ENCODE measurements at places on chromosomes 12 and 14. TPM values are rescaled to one million over a fixed set of nuclear protein-coding genes. Genes with fewer than 3 reads are reported as not detected.

TMBIM4 gene
- total RNA-seq = 144 TPM

GRCh38 chr14:44620121-44621019 is 113.3 kb upstream of the FSCB start:
- H3K27me3 ChIP-seq = no peaks in the 10 kb centered on the region
- H3K36me3 ChIP-seq = no peaks in the 10 kb centered on the region
- no peak overlapping the region for H3K27ac ChIP-seq
- no peak for DNase-seq

GRCh38 chr12:15011162-15011561 is 38.3 kb downstream of the PDE6H start:
- DNase-seq = no peak
- H3K4me3 ChIP-seq = no peak overlapping the region
- no peaks in the 10 kb centered on the region for H3K4me1 ChIP-seq
- H3K36me3 ChIP-seq = no peaks in the 10 kb centered on the region
- no peaks in the 10 kb centered on the region for H3K27me3 ChIP-seq
- no peak overlapping the region for H3K27ac ChIP-seq

DNA sequence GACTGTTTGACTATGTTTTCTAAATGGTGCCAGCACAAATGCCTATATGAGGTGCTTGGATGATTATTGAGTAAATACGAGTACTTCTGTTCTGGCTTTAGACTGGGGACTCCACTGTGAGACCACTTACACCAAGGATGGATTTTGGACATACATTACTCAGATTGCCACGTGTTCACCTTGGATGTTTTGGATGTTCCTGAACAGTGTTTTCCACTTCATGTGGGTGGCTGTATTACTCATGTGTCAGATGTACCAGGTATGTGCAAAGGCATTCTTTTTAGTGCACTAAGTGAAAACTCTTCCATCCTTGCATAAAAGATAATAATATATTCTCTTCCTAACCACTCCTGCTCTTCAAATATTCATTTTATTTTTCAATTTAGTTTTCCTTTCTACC is 30.7 kb downstream of the CSRP2 start:
- H3K4me1 ChIP-seq = no peaks in the 10 kb centered on the region
- no peak overlapping the region for H3K27ac ChIP-seq
- H3K36me3 ChIP-seq = peaks cover 23% of the 10 kb centered on the region
- H3K27me3 ChIP-seq = no peaks in the 10 kb centered on the region
- no peak overlapping the region for H3K4me3 ChIP-seq

ADAM20 gene
- total RNA-seq = 0.86 TPM

GRCh38 chr12:120775862-120776552 is 50.4 kb downstream of the ACADS start:
- no peaks in the 10 kb centered on the region for H3K4me1 ChIP-seq
- no peaks in the 10 kb centered on the region for H3K27me3 ChIP-seq
- no peak overlapping the region for H3K4me3 ChIP-seq
- no peak overlapping the region for H3K27ac ChIP-seq

- H3K27me3 ChIP-seq = no peaks in the 10 kb centered on the region
- peaks cover 5% of the 10 kb centered on the region for H3K4me1 ChIP-seq
- no peaks in the 10 kb centered on the region for H3K36me3 ChIP-seq
- DNase-seq = no peak
- no peak overlapping the region for H3K27ac ChIP-seq
- no peak overlapping the region for H3K4me3 ChIP-seq
Measured at GRCh38 chr12:92276276-92276675, 130.6 kb upstream of the BTG1 start.

DNA sequence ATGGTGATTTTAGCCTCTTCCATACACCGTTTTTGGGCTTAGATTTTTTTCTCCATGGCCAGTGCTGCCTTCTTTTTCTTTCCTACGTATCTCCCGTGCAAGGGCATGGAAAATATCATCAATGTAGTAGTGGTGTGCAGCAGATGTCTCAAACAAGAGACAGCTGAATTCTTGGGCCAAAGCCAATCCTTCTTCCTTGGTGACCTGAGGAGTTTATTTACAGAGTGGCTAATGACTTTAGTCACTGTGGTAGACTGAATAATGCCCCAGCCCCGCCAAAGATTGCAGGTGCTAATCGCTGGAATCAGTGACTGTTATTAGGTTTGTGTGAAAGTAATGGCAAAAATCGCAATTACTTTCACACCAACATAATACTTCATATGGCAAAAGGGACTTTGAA is 235.5 kb upstream of the NOS1 start:
- H3K4me1 ChIP-seq = no peaks in the 10 kb centered on the region
- H3K27ac ChIP-seq = no peak overlapping the region
- H3K36me3 ChIP-seq = no peaks in the 10 kb centered on the region
- DNase-seq = no peak
- H3K27me3 ChIP-seq = no peaks in the 10 kb centered on the region
- no peak overlapping the region for H3K4me3 ChIP-seq

SYT10 gene
- 0.12 TPM for total RNA-seq

GRCh38 chr12:109120557-109120956 is 4.2 kb downstream of the ACACB start:
- H3K36me3 ChIP-seq = no peaks in the 10 kb centered on the region
- H3K27ac ChIP-seq = peak overlapping the region; percentile 35
- H3K4me3 ChIP-seq = no peak overlapping the region
- H3K4me1 ChIP-seq = peaks cover 11% of the 10 kb centered on the region
- DNase-seq = no peak

GRCh38 chr14:103867523-103867953 is 20.2 kb upstream of the PPP1R13B start:
- H3K4me3 ChIP-seq = no peak overlapping the region
- no peaks in the 10 kb centered on the region for H3K36me3 ChIP-seq
- H3K4me1 ChIP-seq = peaks cover 12% of the 10 kb centered on the region

DNA sequence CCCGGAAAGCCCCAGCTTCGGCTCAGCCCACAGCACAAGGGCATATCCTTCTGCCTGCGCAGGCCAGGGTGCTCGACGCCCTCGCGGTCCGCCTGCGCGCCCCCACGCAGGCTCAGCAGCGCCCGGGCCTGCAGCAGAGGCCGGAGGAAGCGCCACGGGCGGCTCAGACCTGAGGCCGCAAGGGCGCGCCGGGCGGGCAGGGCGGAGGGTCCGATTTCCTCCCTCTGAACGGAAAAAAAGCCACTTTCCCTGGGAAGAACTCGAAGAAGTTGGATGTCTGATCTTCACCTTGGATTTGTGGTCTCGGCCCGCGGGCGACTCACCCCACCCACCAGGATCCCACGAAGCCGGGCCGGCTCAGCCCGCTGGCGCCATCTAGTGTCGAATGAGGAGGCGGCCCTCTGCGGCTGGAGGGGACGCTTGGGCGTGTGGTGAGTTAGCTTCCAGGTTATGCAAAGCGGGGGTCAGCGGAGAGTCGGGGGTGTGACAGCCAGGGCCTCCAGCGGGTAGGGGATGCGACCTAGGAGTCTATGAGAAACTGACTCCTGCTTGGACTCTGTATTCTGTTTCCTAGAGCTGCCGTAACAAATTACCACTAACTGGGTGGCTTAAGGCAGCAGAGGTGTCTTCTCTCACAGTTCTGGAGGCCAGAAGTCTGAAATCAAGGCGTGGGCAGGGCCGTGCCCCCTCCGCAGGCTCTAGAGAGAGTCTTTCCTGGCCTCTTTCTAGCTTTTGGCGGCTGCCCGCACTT is 40.0 kb upstream of the SRSF5 start:
- no peaks in the 10 kb centered on the region for H3K36me3 ChIP-seq
- peaks cover 4% of the 10 kb centered on the region for H3K4me1 ChIP-seq
- no peaks in the 10 kb centered on the region for H3K27me3 ChIP-seq
- H3K27ac ChIP-seq = peak overlapping the region; percentile 15
- H3K4me3 ChIP-seq = no peak overlapping the region

GRCh38 chr12:47751561-47751960 is 7.1 kb downstream of the RAPGEF3 start:
- no peak overlapping the region for H3K27ac ChIP-seq
- H3K27me3 ChIP-seq = no peaks in the 10 kb centered on the region
- DNase-seq = no peak
- peaks cover 24% of the 10 kb centered on the region for H3K36me3 ChIP-seq

- H3K4me1 ChIP-seq = no peaks in the 10 kb centered on the region
- no peaks in the 10 kb centered on the region for H3K27me3 ChIP-seq
- no peak overlapping the region for H3K4me3 ChIP-seq
- no peak for DNase-seq
- H3K36me3 ChIP-seq = no peaks in the 10 kb centered on the region
Measured at GRCh38 chr12:114975640-114976310, 291.8 kb upstream of the TBX3 start.

DNA sequence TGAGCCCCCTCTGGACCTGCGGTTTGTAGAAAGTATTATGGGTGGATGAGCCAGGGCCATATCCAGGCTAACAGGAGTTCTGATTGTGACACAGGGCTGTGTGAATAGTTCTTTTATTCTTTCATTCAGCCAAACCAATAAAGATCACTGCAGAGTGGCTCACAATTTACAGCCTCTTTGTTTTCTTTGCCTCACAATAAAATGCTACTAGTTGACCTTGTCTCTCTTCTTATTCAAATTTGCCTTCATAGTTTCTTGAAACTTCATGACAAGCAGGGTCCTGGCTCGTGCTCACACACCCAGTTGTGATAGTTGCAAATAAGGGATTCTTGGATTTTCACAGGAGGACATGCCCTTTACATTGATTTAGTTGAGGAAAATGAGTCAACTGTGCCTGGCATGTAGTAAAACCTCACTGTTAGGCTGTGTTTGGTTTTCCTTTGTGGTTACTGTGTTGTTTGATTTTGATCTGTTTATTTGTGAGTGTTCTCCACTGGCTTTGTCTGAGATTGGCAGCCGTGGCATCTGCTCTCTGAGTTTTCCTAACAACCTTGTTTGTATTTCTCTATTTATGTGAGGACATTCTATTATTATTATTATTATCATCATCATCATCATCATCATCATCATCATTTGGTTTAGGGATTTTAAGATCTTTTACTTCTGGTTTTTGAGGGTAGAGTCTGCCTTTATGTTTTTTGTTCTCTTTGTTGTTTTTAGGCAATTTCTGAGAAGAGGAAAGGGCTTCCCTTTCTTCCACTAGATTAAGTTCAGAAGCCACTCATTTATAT is 2.7 kb upstream of the KRT6B start:
- no peak for DNase-seq
- no peak overlapping the region for H3K4me3 ChIP-seq
- no peaks in the 10 kb centered on the region for H3K36me3 ChIP-seq
- no peak overlapping the region for H3K27ac ChIP-seq

- H3K4me1 ChIP-seq = peaks cover 16% of the 10 kb centered on the region
- H3K27me3 ChIP-seq = no peaks in the 10 kb centered on the region
- H3K27ac ChIP-seq = no peak overlapping the region
Measured at GRCh38 chr12:116537101-116537904, 21.9 kb upstream of the MAP1LC3B2 start.

CFAP73 gene
- total RNA-seq = 40.6 TPM

TMEM253 gene
- 0.52 TPM for total RNA-seq

Data from lung (tissue), 17 donors.